Activated naive CD4-positive, alpha-beta T cell treated with anti-CD3 and anti-CD28 coated beads, Interleukin-2, amount 50 U/mL, for 16 hours (primary cell): ENCODE measurements at places on chromosomes 13 and 19.

DNA sequence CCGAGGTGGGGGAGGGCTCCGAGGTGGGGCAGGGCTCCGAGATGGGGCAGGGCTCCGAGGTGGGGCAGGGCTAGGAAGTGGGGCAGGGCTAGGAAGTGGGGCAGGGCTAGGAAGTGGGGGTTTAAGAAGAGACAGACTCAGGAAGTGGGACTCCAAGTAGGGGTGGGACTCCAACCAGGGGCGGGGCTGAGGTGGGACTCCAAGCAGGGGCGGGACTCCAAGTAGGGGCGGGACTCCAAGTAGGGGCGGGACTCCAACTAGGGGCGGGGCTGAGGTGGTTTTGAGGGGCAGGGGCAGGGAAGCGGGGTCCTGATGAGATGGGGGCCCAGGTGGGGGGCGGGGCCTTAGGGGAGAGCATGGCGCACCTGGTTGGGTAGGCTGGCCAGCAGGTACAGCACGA is 13.6 kb downstream of the CFD start:
- peak; percentile 61 for DNase-seq

GRCh38 chr19:2969104-2969504 is 8.3 kb upstream of the TLE6 start:
- no peak for DNase-seq

GRCh38 chr19:23787106-23787505 is 28.4 kb upstream of the ZNF681 start:
- no peak for DNase-seq

DNA sequence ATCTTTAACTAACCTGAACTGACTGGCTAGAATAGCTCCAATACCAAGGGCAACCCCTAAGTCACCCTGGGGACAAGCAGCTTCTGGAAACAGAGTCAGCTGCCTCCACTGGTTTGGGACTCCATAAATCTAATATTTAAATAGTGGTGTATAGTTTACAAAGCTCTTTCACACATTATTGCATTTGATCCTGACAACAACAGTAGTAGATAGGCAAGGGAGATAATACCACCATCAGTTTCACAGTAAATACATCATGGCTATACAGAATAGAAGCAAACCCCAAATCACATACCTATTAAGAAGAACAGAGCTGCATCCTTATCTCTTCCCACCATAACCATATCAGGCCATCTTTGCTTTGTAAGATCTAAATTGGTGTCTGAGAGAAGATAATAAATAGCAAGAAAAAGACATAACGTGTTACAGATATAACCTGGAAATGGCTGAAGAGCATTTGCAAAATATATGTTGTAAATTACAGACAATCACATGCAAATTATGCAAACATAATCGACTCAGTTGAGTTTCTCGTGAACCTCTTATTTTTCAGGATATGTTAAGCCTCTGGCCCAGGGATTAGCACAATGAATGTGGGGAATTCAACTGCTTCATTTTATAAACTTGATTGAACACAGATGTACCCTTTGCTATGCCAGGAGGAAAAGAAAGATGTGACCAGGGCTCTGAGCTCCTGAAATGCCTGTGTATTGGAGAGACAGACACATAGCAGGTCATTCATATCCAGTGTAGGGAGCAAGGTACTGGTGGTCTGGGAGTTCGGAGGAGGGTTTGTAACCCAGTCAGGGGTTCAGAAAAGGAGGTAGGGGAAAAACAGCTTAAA is 142.5 kb downstream of the SLC7A1 start:
- DNase-seq, result no peak

GRCh38 chr13:59360108-59360507 is 803.6 kb downstream of the DIAPH3 start:
- DNase-seq, result no peak

- DNase-seq, result no peak
Observed at GRCh38 chr13:90884066-90884465, 463.4 kb upstream of the MIR17HG start.

DNA sequence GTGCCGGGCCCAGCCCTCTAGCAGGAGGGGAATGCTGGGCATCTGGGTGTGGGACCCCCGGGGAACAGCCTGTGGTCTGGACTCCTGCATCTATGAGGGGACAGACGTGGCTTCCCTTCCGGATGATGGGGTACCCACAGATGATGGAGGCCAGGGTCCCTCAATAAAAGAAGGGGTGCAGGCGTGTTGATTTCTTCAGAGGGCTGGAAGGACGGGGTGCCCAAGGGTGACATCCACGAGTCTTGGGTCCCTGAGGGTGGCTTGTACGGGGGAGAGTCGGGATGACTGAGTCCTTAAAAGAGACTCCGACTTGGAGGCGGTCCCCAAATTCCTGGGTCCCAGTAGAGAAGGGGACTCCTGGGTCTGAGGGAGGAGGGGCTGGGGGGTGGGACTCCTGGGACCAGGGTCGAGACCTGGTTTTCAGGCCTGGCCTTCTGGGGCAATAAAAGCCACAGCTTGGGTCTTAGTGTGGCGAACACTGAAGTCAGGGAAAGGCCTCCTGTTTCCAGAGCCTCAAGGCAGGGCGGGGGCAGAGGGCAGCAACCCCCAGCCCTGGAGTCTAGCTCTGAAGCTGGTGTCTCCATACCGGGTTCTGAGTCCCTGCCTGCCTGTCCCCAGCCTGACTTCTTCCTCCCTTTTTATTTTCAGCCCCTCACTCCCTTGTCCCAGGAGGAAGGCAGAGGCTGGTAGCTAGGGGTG is 459 bp upstream of the GRIN2D start:
- DNase-seq, result no peak

DNA sequence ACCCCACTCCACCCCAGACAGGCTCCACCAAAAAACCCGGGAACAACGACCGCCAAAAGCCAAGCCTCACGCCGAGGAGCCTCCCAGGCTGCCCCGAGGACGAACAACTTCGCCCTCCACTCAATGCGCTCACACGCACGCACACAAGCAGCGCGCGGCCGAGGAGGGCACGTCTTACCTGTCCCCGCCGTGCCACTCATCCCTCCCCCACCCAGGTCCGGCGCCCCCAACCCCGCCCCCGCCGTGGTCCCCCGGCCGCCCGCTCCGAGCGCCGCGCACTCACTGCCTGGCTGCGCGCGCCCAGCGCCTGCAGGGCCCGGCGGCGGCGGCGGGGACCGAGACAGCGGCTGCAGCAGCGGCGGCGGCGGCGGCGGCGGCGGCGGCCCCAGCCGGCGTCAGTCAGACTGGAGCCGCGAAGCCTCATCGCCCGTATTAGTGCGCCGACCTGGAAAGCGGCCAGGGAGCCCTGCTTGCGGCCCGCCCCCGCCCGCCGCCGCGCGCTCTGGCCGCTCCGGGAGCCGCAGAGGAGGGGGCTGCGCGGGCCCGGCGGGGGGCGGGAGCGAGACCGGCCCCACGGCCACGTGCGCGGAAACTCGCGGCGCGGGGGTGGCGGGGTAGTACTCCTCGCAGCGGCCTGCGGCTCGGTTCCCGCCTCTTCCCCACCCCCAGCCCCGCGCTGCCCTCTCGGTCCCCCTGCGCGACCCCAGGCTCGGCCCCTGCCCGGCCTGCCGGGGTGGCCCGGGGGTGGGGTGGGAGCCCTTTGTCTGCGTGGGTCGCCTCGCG is at the start of gene SMAD9:
TSS of gene SMAD9 (minus strand) at position 406 of the 783 bp plus-strand sequence. CDS start 40,549 bp downstream, outside the sequence.
- peak; percentile 14 for DNase-seq

DNA sequence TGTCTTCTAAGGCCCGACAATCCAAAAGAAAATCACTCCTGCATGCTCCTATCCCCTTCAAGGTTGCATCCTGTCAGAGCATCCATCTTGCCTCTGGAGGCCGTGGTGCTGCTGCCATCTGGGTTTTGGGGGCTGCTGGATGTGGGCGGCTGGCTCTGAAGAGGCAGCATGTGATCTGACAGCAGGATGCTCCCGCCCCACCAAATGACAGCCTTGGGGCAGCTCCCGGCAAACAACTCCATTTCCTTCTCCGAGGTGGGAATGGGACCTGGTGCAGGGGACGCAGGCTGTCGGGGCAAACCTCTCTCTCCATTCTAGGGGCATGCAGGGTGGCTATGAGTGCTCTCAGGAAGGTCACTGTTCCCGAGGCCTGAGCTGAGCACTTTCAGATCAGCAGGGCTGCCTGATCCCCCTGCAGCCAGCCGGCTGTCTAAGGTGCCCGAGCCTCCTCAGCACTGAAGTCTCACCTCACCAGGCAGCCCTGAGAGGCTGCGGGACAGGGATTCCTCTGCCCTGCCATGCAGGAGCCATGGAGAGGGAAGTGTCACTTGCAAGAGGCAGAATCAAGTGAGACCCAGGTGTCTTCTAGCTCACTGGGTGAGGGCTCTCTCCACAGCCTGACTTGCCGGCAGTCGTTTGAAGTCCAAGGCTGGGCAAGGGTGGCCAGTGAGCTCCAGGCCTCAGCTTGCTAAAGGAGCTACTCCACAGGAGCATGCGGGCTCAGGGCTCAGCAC is 28.8 kb downstream of the TSSK6 start:
- DNase-seq, result no peak

DNA sequence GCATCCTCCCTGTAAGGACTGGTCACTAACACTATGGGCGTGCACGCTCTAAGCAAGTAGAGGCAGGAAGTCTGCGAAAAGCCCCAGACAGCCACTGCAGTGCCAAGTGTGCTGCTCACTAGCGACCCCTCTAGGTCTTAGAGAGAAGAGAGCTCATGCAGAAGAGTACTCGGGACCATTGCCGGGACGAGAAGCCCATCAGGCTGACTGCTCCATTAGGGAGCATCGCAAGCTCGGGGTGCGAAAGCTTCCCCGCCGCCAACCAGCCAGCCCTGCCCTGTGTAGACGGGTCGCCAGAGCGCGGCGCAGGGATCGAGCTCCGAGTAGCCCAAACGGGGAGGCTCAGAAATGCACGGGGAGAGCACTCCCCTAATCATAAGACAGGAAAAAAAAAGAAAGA is 16.6 kb downstream of the POU4F1 start:
- no peak for DNase-seq

- no peak for DNase-seq
Observed at GRCh38 chr13:77740097-77740735, 42.7 kb downstream of the SLAIN1 start.

- peak; percentile 80 for DNase-seq
Observed at GRCh38 chr13:31199849-31200636, at the start of gene B3GLCT. Gene B3GLCT, plus strand, starts transcription at chr13:31199975. Its CDS starts 110 bp downstream, at chr13:31200085.

DNA sequence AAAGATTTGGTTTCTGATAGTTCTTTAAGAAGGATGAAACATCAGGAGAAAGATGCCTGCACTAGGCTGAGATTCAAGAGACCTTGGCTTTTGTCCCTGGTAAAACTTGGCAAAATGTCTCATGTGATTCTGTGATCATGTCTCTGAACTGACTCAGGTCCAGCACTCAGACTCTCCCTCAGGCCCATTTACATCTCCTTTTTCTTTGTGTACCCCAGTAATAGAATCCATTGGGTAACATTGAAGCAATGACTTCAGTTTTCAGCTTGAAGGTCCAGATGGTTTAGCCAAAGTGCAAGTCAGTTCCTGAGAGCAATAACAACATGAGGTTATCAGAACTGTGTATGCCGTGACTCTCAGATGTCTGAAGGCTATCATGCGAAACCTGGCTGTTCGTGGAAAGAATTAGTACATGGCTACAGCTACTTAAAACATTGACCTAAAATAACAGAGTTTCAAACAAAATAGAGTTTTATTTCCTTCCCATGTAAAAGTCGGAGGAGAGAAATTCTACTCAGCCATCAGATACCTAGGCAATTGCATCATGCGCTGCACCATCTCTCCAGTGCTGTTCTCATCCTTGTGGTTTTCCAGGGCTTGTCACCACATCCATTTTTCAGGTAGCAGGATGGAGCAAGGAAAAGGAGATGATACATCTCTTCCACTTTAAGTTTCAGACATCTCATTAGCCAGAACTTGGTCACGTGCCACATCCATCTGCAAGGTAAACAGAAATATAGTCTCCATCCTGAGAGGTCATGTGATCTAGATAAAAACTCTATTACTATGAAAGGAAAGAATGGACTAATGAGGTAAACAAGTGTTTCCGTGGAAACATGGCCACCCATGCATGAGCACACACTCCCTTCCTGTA is 117.3 kb downstream of the POSTN start:
- no peak for DNase-seq

DNA sequence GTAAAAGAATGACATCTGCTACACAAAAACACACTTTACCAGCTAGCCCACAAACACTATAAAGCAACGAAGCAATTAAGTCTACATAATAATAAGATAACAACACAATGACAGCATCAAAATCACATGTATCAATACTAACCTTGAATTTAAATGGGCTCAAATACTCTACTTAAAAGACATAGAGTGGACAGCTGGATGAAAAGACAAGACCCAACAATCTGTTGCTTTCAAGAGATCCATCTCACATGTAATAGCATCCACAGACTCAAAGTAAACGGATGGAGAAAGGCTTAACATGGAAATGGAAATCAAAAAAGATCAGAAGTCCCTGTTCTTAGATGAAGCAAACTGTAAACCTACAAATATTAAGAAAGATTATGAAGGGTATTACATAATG is 2175.9 kb downstream of the PCDH9 start:
- DNase-seq, result no peak

DNA sequence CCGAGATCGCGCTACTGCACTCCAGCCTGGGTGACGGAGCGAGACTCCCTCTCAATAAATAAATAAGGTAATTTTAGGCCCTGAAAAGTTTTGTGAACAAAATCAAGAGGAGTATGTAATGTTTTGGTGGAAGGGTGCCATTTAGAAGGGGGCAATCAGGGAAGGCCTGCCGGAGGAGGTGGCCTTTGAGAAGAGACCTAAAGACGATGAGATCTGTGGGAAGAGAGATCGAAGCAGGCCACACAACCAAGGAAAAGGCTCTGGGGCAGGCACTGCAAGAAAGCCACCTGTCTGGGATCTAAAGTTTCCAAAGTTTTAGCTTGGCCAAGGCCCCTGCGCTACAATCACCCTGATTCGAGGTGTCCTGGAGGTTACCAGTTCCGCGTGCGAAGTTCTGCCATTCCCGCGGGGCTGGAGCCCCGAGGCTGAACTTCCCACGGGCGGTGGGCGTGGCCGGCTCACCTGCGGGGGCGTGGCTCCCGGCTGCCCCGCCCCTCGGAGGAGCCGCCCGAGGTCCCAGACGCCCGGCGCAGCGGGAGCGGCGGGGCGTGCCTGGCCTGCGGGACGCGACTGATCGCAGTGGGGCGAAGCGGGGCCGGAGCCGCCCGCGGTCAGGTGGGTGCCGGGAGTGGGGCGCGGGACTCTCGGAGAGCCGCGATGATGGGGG is at the start of gene KLC3:
TSS of gene KLC3 (plus strand) at position 519 of the 667 bp plus-strand sequence. CDS start 4,792 bp downstream, outside the sequence.
- DNase-seq, result peak; percentile 38

DNA sequence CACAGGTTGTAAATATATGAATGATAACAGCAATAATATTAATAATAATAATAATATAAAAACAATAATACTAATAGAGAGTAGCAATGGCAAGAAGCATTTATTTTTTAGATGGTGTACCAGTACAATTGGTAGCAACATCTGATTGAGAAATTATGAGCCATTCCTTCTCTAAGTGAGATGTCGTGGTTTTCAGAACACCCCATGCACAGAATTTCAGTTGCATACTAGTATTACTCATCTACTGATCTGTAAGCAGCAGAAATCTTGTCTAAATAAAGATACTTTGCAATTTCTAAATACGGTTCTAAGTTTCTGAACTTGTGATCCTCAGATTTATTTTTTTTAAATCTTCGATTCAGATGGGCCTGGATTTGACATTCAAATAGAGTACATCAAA is 788.0 kb upstream of the ATXN8OS start:
- no peak for DNase-seq

GRCh38 chr19:13712767-13713201 is 51.5 kb upstream of the MRI1 start:
- DNase-seq, result no peak

GRCh38 chr13:112627161-112627560 is 39.2 kb upstream of the TUBGCP3 start:
- DNase-seq, result no peak
